ENCODE measurements at places on chromosomes 3 and 15.

DNA sequence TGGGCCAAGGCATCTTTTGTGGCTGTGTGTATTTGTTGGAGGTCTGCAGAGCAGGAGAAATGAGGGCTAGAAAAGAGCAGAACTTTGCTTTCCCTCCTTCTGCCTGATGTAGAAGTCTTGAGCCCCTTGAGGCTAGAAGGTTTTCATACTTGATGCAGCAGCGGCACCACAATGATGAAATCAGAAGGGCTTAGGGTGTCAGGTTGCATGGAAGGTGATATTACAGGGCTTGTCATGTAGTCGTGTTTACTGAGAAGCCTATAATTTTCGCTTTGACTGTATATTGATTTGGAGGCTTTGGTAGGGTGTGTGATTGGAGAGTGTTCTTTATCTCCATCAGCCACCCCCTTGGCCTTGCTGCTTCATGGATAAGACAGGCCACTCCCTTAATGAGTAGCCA, 339.8 kb downstream of the THSD4 start:
- DNase-seq, result no peak

DNA sequence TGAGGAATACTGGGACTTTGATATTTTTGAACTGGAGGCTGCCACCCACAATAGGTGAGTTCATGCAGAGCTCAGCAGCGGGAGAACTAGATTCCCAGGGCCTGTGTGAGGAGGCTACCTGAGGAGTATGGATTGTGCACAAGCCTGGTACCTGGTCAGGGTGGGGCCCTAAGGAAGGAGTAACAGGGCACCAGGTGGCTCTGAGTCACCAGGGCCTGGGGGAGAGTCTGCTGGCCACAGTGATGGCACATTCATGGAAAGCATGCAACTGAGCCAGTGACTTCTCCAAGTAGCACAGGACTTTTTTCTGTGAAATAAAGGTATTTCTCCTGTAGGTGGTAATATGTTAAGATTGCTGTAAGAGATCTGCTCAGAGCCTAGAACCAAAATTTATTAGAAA, 134.4 kb downstream of the PDE8A start:
- DNase-seq, result no peak

- DNase-seq, result no peak
Observed at GRCh38 chr3:132034097-132034485, 723 bp downstream of the CPNE4 start.

DNA sequence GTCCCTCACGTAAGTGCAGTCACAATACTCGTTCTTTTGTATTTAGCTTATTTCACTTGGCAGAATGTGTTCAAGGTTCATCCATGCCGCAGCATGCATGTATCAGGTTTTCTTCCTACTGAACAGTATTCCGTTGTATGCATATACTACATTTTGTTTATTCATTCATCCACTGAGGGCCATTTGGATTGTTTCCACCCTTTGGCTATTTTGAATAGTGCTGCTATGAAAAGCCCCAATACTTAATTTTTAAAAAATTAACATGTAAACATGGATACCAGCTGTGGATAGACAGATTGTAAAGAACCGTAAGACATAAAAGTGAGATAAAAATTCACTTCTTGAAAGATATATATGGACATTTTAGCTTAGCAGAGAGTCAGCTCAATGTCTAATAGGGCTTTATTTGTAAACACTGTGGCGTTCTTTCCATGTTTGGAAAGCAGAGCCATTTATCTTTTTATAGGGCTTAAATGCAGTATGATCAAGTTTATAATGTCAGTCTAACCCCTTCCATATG, 115.9 kb downstream of the VPS8 start:
- no peak for DNase-seq

- no peak for DNase-seq
Observed at GRCh38 chr15:95174301-95175259, 943.2 kb downstream of the MCTP2 start.

- no peak for DNase-seq
Observed at GRCh38 chr3:195897853-195898415, 10.4 kb downstream of the TNK2 start.

GRCh38 chr3:125025642-125026041, 30.2 kb downstream of the HEG1 start:
- DNase-seq, result no peak

- DNase-seq, result no peak
Observed at GRCh38 chr15:52183562-52184173, 7.5 kb downstream of the GNB5 start.

DNA sequence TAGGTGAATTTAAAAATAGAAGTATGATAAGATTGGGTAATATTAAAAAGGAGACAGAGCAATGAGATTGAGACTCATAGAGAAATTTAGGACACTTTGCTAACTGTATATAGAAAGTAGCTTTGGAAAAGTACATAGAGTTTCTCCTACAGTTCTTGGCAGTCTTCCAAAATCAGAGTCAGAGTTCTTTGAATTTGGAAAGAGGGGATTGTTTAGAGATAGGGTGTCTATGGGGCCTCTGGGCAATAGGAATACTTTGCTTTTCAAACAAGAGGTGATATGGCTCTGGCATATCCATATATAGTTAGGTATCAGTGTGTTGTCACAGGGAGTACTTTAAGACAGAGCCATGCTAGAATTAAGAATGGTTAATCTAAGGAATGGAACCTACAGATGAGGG, 477.1 kb upstream of the KCNMB2 start:
- no peak for DNase-seq

- DNase-seq, result no peak
Observed at GRCh38 chr3:39209329-39209970, 17.1 kb upstream of the XIRP1 start.

DNA sequence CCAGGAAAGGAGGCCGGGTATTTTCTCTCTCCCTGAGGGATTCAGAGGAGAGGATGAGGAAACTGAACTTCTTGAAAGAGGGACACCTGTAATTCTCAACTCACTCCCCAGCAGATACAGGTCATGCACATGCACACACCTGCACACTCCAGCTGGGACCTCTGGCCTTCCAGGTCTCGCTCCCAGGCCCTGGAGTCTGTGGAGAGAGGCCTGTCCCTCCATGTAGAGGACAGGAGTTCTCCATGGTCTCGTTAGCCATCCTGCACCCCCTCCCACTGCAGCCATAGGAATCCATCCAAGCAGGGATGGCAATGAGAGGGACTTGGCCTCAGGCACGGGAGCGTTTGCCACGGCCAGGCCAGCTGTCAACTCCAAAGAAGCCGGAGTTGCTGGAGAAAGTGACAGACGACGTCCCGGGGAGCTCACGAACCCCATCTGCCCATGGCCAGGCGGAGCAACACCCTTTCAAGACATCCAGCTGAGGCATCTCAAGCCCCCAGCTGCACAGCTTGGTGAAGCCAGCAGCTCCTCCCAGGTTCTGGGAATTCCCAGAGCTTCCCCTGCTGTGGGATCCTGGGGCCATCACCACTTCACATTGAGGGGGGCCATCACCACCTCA, 223.3 kb downstream of the UACA start:
- DNase-seq, result no peak

DNA sequence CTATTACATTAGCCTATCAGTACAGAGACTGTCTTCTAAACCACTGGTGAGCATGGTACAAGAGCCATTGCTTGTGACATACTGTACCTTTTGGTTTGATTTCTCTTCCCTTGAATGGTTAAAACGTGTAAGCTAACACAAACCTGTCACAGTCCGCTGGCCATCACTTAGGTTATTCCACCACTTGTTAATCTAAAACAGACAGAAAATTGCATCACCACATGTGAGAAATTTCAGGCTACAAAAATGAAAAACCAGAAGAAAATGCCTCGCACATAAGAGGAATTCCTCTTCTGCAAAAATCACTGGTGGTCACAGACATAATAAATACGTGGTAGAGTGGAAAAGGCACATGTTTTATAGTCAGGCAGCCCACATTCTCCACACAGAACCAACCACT, 22.1 kb downstream of the PARL start:
- DNase-seq, result no peak

DNA sequence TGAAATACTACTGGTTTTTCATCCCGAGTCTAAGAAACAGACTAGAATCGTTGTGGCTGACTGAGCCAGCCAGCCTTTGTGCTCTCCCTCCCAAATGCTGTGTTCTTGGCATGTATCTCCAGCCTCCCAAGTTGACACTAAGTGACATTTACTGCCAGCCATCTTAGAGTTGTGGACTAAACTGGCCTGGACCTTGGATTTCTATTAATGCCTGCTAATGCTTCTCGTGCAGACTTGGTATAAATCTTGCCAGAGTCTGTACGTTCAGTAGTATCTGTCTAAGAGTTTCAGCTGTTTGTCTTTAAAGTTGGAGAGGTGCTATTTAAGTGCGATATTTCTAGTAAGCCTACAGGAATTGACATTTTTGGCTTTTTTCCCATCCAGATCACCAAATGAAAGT, 166.6 kb upstream of the BHLHE40 start:
- DNase-seq, result no peak

- no peak for DNase-seq
Observed at GRCh38 chr15:89171136-89172072, 50.0 kb downstream of the RLBP1 start.

GRCh38 chr3:189978753-189979152, 141.9 kb downstream of the P3H2 start:
- DNase-seq, result no peak

- DNase-seq, result no peak
Observed at GRCh38 chr3:127445581-127446343, 144.8 kb downstream of the TPRA1 start.

GRCh38 chr3:3015185-3016089, 94.7 kb downstream of the IL5RA start:
- DNase-seq, result no peak

DNA sequence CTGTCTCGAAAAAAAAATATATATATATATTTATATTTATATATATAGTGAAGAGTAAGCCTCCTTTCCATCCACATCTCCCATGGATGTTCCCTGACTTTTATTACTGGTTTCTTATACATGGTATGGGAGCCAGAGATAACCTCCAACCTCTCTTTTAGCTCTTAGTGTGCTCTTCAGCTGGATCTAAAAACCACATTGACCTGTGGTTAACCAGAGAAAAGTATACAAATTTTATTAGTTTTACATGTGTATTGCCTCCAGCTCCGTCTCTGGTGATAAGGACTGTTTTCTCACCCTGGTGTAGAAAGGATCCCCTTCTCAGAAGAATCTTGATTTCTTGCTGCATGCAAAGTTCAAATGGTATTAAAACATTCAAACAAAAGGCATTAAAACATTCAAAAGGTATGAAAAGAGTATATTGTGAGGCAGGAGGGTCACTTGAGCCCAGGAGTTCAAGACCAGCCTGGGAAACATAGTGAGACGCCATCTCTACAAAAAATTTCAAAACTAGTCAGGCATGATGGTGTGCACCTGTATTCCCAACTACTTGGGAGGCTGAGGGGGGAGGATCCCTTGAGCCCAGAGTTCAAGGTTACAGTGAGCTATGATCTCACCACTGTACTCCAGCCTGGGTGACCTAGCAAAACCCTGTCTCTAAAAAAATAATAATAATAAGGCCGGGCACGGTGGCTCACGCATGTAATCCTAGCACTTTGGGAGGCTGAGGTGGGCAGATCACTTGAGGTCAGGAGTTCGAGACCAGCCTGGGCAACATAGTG, 13.5 kb upstream of the TTBK2 start:
- DNase-seq, result no peak

GRCh38 chr3:126515066-126515706, 2.4 kb downstream of the UROC1 start:
- DNase-seq, result no peak

GRCh38 chr3:192367616-192368015, 359.7 kb downstream of the FGF12 start:
- no peak for DNase-seq

GRCh38 chr3:124295362-124295761, 303.4 kb upstream of the ROPN1 start:
- no peak for DNase-seq

DNA sequence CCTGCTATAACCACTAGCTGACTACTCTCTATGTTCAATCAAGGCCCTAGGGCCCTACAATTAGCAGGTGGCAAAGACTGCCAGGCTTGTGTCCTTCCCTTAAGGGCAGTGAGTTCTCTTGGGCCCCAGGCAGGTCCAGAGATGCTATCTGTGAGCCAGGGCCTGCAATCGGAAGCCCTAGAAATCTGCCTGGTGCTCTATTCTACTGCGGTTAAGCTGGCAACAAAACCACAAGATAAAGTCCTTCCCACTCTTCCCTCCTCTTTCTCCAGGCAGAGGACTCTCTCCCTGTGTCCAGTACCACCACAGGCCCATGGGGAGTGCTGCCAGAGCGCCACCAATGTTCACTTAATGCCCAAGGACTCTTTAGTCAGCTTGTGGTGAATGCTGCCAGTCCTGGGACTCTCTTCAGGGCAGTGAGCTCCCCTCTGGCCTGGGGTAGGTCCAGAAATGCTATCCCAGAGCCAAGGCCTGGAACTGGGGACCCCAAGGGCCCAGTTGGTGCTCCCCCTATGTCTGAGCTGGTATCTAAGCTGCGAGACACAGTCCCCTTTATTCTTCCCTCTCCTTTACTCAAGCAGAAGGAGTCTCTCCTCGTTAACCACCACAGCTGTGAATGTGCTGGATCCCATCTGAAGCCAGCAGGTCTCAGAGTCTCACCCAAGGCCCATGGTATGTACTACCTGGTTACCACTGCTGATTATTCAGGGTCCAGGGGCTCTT, 34.7 kb downstream of the XXYLT1 start:
- no peak for DNase-seq

DNA sequence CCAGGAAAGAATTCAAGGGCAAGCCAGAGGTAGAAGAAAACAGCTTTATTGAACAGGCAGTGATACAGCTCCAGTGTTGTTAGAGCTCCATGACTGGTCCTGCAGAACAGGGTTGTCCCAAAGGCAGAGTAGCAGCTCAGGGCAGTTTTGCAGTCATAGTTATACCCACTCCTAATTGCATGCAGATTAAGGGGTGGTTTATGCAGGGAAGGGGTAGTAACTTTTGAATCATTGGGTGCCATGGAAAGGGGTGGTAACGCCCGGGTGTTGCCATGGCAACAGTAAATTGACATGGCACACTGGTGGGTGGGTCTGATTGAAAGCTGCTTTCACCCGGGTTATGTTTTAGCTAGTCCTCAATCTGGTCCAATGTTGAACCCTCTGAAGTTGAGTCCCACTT, 9.7 kb upstream of the RAB6B start:
- no peak for DNase-seq

GRCh38 chr3:184156522-184156955, 1.4 kb downstream of the DVL3 start:
- DNase-seq, result no peak

GRCh38 chr3:48411041-48411588, 18.8 kb downstream of the PLXNB1 start:
- DNase-seq, result no peak

GRCh38 chr3:136751316-136752171, 634 bp downstream of the STAG1 start:
- no peak for DNase-seq

Data from BJ (cell line).